ENCODE measurements at places on chromosomes 12 and 14.

- peak; percentile 91 for DNase-seq
Observed at GRCh38 chr12:1661553-1662335, 29.1 kb upstream of the ADIPOR2 start.

GRCh38 chr14:79658769-79659168 is 552.5 kb downstream of the DIO2 start:
- no peak for DNase-seq

DNA sequence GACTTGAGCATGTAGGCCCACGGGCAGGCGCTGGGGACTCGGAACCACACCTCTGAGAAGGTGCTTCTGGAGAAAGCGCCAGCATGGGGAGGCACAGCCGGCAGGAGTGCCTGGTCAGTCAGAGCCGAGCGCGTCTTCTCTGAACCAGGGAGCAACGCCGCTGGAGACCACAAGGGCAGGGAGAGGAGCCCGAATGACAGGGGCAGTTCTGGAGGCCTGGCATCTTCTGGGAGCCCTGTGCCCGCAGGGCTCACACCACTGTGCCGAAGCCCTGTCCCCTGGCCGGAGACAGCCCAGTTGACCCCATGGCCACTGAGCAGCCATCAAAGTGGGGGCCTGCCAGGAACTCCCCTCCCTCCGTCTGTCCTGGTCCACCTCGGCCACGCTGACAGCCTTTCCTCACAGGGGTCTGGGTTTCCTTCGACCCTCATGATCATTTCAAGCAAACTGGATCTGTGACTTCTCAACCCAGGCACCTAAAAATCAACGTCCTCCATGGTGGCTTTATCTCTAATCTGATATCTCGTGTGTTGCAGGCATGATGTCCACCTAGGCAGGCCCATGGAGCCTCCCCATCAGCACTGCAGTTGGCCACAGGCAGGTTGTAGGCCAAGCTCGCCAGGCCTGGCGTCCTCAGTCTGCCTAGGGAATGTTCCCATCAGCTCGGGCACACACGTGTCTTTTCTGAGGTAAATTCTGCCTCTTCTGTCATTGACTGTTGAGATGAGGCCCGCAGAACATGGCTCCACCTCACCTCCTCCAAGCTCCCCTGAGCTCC is 299.3 kb upstream of the RTL1 start:
- no peak for DNase-seq

DNA sequence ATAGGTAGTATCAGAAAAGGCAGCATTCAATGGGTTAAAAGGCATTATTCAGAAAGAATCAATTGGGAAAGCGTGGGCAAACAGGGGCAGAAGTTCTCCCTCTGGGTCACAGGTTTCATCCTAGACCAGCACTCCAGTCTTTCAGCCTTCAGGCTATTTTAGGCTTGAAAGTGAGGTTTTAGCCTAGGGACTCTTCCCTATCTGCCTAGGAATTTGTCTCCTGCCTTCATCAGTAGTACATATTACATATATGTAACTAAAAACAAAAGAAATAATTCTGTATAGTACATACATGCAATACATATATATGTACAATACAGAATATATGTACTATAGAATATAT is 34.6 kb upstream of the PCNX1 start:
- DNase-seq, result no peak

DNA sequence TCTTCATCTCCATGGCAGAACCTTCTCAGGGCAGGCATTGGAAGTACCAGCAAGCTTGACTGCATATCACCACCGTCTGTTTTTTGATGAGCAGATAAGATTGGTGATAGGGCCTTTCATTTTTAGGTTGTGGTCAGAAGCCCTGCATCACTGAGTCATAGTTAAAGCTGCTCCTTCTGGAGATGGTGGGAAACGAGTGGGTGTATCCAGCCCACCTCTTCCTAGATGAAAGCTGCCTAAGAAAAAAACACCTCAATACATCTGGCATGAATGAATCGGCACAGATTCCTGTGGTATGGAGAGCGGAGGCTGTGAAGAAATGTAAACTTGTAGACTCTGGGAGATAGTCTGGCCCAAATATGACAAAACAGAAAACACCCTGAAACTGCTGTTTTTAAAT is 248.7 kb upstream of the EGLN3 start:
- peak; percentile 47 for DNase-seq

DNA sequence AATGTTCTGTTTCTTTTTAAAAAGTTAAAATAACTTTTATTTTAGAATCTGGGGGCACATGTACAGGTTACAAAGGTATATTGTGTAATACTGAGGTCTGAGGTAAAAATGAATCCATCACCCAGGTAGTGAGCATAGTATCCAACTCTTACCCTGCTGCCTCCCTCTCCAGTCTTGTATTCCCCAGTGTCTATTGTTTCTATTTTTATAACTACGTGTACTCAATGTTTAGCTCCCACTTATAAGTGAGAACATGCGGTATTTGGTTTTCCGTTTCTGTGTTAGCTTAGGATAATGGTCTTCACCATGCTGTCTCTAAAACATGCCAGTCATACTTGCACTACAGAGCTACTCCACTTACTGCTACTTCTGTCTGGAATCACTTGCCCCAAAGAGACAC is 8.4 kb downstream of the FBXO33 start:
- DNase-seq, result no peak

- no peak for DNase-seq
Observed at GRCh38 chr14:100348253-100348729, 25.2 kb downstream of the SLC25A47 start.

All from M059J (cell line).